ENCODE measurements at places on chromosomes 5 and 9.

- no peak for DNase-seq
Observed at GRCh38 chr5:77632526-77633206, 5.8 kb downstream of the OTP start.

DNA sequence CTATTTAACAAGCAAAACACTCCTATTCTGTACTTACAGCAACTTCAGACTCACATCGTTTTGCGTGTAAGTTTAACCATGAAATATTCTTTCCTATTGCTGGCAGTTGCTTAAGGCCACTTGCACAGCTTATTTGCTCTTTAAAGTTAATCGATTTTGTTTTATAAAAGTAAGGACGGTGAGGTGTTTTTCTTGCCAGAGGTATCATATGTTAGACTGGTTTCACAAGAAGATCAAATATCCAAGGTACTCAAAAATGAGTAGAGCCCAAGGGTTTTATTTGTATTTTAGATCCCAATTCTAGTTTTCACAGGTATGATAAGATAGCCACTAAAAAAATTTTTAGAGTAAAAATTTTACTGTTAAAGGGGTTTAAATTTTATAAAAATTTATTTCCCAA lies 16.2 kb downstream of the CLINT1 start:
- no peak for DNase-seq

DNA sequence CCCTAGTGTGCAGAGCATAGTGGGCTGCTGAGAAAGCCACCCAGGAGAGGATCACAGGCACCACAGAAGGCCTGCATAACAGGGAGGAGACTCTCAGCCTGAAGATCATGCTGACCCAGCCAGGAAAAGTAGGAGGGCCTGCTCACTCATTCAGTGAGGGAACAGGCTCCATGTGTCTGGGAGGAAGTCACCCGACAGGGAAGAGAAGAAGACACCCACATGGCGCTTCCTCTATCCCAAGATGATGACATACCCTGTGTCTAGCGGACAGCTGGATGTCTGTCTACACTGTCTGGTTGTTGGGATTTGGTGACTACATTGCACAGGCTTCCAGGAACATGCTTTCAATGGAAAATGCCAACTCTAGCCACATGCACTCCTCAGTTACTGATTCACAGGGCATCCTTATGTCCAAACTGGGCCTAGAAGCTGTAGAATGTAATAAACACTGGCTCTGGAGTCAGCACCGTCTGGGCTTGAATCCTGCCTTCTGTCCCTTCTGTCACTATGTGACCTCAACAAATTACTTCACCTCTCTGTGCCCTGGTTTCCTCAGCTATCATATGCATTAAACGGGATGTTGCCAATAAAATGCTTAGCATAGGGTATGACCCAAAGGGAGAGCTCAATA lies 47.6 kb downstream of the KLHL3 start:
- no peak for DNase-seq

DNA sequence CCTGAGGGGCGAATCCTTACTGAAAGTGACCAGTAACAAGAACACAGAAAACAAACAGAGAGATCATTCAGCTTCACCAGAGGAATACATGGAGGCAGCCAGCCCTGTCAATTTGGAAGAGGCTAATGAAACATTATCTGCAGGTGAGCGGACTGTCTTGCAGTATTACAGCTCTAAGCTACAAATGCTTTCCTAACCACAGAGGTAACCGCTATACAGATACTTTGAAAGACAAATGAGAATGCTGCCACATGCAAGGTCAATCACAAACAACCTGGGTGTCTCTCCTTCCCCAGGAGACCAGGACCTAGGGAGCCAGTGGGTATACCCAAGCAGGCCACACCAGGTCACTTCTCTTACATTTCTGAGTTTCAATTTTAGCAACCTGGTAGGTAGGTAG lies 30.2 kb downstream of the EFNA5 start:
- DNase-seq, result no peak

GRCh38 chr9:88660611-88661010 lies 125.6 kb downstream of the NXNL2 start:
- DNase-seq, result no peak

DNA sequence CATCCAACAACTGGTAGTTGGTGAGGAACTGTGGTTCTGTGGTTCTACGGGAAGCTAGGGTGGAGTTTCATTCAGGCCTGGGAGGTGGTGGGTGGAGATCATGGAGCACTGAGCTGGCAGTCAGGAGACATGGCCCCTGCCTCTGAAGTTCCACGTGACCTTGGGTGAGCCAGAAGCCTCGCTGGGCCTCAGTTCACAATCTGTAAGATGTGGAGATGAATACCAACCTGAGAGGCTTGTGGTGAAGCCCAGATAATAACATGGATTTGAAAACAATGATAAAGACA lies 177.9 kb downstream of the MACROH2A1 start:
- DNase-seq, result no peak

- DNase-seq, result no peak
Observed at GRCh38 chr9:4701526-4701925, 22.2 kb downstream of the CDC37L1 start.

DNA sequence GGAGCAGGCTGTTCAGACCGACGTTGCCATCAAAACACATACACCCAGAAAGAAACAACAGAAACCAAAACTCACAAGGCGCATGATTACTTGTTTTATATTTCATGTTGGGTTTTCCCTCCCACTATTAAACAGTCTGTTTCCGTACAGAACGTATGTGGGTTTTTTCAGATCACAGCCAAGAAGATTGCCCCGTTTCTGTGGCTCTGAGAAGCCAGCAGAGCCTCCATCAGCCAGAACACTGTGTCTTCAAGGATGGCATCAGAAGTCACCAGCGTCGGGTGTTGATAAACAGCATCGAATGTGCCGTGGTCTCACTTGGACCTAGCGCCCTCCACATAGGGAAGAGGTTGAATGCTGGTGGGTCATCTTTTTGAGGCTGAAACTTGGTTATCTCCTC lies 42.8 kb downstream of the FAM78A start:
- DNase-seq, result no peak

GRCh38 chr9:120791161-120791560 lies 2.1 kb downstream of the FBXW2 start:
- DNase-seq, result no peak

GRCh38 chr9:127935765-127936221 lies 1.9 kb downstream of the DPM2 start:
- DNase-seq, result no peak

GRCh38 chr9:136784997-136785361 lies 6.2 kb upstream of the TMEM141 start:
- DNase-seq, result no peak

DNA sequence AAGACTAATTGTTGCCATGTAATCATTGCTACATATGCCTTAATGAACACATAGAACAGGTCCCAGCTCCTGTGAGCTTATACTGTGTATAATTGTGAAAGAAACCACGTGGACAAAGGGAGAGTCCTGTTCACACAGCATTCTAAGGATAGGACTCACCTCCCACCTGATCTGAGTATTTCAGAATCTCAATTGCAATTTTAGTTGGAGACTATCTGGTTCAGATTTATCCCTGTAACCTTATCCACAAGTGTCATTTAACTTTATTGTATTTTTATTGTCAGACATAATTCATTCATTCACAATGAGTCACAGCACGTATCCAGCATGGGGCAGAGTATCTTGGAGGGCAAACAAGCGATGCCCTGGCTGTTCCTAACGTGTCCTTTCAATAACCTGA lies 448.3 kb downstream of the NTRK2 start:
- DNase-seq, result no peak

DNA sequence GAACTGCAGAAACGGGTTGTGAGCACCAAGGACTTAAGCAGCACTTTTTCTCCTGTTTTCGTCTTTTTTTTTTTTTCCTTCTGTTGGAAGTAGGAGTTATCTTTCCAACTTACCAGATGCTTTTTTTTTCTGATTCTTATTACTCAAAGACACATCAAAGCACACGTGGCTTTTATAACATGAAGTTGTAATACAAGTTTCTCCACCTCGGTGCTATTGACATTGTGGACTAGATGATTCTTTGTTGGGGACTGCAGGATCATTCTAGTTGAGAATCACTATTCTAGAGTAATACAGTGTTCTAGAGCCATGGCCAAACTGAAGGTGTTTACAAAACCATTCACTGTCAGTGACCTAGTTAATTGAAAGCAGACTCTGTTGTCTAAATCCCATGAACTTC lies 51.5 kb downstream of the MYO10 start:
- no peak for DNase-seq

DNA sequence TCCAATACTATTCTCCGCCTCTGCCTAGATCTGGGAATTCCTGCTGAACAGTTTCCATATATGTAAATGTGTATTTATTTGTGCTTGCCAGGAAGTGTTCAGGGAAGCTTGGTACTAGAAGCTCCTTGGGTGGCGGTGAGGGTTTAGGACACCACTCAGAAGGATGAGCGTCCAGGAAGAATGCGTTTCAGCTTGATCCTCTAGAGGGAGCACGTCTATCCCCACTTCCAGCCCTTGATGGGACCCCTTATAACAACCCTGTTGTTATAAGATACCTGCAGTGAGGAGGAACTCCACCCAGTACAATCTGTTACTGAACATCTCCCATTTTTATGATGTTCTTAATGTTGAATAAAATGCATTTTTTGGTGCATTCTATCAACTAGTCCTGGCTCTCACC lies 88.9 kb downstream of the CYFIP2 start:
- no peak for DNase-seq

DNA sequence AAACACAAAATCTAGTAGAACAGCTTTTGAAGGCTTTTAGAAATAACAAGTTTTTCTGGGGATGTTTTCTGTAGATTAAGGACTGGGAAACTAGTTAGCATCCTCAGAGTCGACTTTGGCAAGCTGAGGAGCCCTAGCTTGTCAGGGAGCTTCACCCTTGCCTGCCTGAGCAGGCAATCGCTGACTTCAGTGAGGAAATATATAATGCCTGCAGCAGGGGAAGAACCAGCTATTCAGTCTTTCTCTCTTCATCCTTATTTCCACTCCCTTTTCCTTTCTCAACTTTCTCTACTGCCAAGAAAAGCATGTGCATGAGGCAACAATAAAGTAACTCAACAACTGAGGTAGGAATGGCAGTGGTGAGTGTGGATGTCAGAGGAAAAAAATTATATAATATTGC lies 54.7 kb downstream of the PLK2 start:
- DNase-seq, result no peak

- no peak for DNase-seq
Observed at GRCh38 chr5:139912158-139912557, 116.5 kb downstream of the PSD2 start.

DNA sequence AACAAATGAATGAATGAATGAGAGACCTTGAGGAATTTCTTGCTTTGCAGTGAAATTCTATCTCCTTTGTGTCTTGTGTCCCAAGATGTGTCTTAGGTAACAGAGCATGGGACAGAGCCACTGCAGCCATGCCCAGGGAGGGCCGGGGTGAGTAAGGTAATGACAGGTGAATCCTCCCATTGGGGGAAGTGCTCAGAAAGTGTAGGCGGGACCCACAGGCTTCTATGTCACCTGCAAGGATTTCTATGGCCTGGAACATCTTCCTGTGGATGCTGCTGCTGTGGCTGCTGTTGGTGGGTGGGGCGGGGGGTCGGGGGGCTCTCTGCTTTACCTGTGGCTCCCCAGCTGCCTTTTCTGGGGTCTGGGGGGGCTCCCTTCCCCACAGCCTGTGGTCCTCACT lies 133.6 kb upstream of the IER5L start:
- no peak for DNase-seq

GRCh38 chr9:27602142-27602861 lies 29.0 kb upstream of the C9orf72 start:
- DNase-seq, result no peak

- DNase-seq, result no peak
Observed at GRCh38 chr9:95993337-95993736, 117.8 kb downstream of the ERCC6L2 start.

- no peak for DNase-seq
Observed at GRCh38 chr9:116550696-116551436, 136.2 kb upstream of the TRIM32 start.

DNA sequence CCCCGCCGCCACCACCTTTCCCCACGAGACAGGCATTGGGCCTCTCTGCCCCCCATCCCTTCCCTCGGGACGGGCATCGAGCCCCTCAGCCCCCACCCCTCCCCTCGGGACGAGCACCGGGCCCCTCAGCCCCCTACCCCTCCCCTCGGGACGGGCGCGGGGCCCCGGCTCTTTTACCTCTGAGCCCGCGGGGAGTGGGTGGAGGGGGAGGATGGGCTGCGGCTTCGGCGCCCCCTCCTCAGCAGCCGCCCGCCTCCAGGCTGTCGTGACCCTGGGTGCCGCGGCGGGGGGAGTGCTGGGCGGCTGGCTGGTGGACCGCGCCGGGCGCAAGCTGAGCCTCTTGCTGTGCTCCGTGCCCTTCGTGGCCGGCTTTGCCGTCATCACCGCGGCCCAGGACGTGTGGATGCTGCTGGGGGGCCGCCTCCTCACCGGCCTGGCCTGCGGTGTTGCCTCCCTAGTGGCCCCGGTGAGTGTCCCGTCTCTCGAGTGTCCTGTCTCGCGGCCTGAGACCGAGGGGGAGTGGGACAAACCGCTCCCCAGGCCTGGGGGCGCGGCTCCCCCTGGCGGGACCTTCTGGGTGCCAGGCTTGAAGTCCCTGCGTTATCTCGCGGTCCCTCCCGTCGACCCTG lies 791 bp downstream of the SLC2A8 start:
- DNase-seq, result no peak

GRCh38 chr9:96574931-96575351 lies 44.7 kb downstream of the CDC14B start:
- DNase-seq, result no peak

- no peak for DNase-seq
Observed at GRCh38 chr9:83754383-83754977, 46.7 kb upstream of the UBQLN1 start.

DNA sequence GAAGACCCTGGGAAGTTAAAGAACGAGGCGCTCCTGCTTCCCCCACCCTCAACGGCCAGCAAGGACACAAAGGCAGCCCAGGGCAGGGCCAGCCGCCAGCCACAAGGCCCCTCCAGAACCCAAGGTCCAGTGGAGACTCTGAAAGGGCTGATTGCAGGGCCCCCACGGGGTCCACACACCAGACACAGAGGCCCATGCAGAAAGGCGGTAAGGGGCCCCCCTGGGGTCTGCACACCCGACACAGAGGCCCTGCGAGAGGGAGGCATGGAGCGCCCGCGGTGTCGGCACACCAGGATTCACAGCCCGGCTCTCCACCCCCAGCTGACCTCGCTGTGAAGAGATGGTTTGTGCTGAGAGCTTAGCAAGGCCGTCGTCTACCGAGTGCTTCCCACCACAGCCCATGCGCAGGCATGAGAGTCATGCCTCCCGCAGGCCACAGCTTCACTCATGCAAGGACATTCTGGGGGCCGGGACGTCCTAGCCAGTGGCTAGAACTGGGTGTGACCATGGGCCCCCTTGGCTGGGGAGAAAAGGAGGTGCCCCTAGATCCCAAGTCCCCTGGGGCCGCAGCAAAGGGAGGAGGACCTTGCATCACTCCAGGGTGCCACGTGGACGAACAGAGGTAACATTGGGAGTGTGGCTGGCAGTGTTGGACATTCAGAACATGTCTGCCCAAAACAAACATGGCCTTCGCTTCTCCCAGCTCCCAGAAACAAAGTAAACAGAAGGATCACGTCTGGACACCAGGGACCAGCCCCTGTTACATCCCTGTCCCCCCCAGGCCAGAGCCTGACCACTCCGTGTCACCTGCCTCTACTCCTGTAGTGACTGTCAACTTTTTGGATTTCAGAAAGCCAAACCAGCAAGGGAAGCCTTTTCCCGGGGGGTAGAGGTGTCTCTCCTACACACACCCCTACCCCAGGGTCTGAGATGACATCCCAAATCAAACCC lies 9.8 kb downstream of the BRD3 start:
- DNase-seq, result no peak

GRCh38 chr5:16410338-16410737 lies 55.3 kb downstream of the ZNF622 start:
- DNase-seq, result no peak

Data from stimulated activated CD4-positive, alpha-beta T cell treated with anti-CD3 and anti-CD28 coated beads, TNF-alpha, amount 100 ng/mL, for 48 hours (primary cell).